Activated T-helper 17 cell treated with anti-CD3 and anti-CD28 coated beads, Interleukin-2, amount 50 U/mL, for 72 hours (primary cell): ENCODE measurements at places on chromosomes 11 and 22. TPM values are rescaled to one million over a fixed set of nuclear protein-coding genes. Genes with fewer than 3 reads are reported as not detected.

DNA sequence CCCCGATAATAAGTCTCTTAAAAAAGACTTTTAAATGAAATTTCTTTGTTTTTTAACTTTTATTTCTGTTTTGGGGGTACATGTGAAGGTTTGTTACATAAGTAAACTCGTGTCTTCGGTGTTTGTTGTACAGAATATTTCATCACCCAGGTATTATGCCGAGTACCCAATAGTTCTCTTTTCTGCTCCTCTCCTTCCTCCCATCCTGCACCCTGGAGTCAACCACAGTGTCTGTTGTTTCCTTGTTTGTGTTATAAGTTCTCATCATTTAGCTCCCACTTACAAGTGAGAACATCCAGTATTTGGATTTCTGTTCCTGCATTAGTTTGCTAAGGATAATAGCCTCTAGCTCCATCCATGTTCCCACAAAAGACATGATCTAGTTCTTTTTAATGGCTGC, 1.6 kb upstream of the GSTP1 start:
- no peak for ATAC-seq

- ATAC-seq = peak; percentile 70
These were observed 43.2 kb downstream of the PANX1 start for GRCh38 chr11:94171693-94172440.

GRCh38 chr11:15095736-15096228, 18.9 kb upstream of the INSC start:
- no peak for ATAC-seq

DNA sequence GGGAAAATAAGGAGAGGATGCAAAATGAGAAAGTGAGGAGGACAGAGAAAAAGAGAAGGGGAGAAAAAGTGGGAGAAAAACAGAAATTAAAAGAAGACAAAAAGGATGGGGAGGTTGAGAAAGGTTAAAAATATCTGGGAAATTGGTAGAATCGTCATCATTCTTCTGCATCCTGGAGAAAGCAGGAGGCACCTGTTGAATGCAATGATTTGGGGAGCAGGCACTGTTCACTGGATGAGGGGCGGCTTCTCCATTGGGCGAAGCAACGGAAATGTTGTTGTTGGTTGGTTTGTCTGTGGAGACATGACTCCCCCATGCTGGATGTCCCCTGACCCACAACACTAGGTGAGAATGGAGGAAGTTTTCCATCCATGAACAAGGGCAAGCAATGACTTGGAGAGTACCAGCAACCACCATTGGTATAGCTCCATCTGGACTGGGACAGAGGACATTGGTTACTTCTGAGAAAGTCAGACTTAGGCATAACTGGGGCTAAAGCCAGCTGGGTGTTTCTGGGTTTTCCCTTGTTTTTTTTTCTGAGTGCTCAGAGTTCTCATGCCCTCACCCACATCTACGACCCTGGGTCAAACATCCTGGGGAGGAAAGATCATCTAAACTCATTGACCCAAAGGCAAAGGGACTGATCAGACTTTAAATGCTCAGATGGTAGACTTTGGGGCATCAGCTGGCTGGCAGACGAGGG, 11.9 kb upstream of the CD44 start:
- peak; percentile 16 for ATAC-seq

GRCh38 chr11:126525216-126525615, 169.7 kb downstream of the ST3GAL4 start:
- no peak for ATAC-seq

DNA sequence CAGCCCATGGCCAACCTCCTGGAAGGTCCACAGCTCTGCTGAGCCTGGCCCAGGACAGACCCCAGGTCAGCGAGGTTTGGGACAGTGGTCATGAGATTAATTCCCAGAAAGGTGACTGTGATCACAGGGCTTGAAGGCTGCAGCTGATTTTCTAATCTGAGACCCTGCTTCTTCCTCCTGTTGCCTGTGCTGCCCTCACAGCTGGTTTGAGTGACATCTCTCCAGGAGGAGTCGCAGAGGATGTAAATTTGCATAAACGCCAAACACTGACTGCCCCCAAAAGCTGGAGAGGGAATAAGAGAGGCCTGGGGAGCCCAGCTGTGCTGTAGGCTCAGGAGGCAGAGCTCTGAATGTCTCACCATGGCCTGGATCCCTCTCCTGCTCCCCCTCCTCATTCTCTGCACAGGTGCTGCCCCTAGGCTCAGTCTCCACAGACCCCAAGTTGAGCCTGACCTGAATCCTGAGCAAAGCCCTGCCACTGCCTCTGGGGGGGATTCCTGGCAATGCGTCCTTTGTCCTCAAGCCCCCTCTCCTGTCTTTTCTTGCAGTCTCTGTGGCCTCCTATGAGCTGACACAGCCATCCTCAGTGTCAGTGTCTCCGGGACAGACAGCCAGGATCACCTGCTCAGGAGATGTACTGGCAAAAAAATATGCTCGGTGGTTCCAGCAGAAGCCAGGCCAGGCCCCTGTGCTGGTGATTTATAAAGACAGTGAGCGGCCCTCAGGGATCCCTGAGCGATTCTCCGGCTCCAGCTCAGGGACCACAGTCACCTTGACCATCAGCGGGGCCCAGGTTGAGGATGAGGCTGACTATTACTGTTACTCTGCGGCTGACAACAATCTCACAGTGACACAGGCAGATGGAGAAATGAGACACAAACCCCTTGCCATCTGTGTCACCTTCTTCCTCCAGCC, 23.8 kb downstream of the GGTLC2 start:
- ATAC-seq = no peak

DNA sequence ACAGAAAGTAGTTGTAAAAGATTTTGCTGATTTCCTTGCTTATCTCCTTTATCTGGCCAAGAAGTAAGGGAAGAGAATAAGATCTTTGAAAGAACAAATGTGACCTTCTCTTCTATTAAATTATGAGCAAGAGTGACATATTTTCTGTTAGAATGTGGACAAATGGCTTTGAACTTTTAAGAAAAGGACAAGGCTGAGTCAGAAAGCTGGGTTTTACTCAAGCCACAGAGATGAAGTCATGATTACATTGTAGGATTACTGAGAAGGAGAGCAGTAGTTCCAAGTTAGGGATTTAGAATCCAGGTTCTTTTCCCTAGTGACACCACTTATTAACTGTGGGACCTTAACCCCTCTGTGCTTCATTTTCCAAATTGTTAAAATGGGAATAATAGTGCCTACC, 13.5 kb downstream of the CCDC90B start:
- peak; percentile 65 for ATAC-seq

The SMIM35 gene
- total RNA-seq = not detected

The SMARCB1 gene
- total RNA-seq = 51.4 TPM

- ATAC-seq = peak; percentile 52
These were observed 40.2 kb upstream of the MTNR1B start for GRCh38 chr11:92929246-92929645.

The HTATIP2 gene
- 76.5 TPM for total RNA-seq

The ZFP91 gene
- total RNA-seq = 47.4 TPM

DNA sequence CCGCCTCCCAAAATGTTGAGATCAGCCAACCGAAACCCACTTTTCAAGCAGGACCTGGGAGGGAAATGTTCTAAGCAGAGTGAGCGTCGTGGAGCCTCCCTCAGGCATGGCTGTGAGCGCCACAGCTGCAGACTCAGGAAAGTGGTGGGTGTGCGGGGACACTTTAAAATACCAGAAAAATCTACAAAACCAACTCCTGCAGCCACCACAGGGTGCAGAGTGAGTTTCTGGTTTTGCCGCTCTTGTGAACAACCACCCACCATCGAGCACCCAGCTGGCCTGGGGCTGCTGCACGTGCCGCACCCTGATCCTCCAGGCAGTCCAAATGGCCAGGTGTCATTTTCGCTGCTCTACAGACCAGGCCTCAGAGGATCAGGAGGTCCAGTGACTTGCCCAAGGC, 46.9 kb downstream of the CELSR1 start:
- ATAC-seq = no peak

DNA sequence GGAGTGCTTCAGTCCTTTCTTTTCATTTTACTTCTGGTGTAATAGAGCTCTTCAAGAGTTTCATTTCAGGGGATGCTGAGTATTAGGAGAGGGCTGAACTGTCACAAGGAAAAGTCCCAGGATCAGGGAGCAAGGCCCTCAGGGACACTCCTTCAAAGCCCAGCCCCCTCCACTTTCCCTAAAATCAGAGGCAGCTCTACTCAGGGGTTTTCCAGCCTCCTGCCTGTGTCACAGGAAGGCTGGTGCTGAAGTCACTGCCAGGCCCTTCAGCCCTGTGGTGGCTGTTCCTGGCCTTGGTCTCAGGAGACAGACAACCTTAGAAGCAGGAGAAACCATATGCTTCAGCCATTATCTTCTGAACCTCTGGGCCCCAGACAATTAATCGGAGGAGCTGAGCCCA, 36.4 kb upstream of the KIRREL3 start:
- no peak for ATAC-seq

- ATAC-seq = no peak
These were observed 31.2 kb downstream of the RRP8 start for GRCh38 chr11:6572215-6572614.

GRCh38 chr11:70328556-70328955, 58.1 kb downstream of the PPFIA1 start:
- ATAC-seq = no peak

- peak; percentile 70 for ATAC-seq
These were observed 16.6 kb upstream of the SPTBN2 start for GRCh38 chr11:66745356-66746235.

DNA sequence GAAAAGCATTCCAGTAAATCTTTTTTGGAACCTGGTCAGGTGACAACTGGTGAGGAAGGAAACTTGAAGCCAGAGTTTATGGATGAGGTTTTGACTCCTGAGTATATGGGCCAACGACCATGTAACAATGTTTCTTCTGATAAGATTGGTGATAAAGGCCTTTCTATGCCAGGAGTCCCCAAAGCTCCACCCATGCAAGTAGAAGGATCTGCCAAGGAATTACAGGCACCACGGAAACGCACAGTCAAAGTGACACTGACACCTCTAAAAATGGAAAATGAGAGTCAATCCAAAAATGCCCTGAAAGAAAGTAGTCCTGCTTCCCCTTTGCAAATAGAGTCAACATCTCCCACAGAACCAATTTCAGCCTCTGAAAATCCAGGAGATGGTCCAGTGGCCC, 24.1 kb upstream of the TTC36 start:
- no peak for ATAC-seq

GRCh38 chr11:1834779-1835670, at the start of gene SYT8:
Gene SYT8 (plus strand): TSS chr11:1834990. CDS start chr11:1835106, 116 bp downstream.
- no peak for ATAC-seq

- no peak for ATAC-seq
These were observed 138.2 kb downstream of the FBXO7 start for GRCh38 chr22:32612834-32613233.

The UPK3A gene
- not detected for total RNA-seq

DNA sequence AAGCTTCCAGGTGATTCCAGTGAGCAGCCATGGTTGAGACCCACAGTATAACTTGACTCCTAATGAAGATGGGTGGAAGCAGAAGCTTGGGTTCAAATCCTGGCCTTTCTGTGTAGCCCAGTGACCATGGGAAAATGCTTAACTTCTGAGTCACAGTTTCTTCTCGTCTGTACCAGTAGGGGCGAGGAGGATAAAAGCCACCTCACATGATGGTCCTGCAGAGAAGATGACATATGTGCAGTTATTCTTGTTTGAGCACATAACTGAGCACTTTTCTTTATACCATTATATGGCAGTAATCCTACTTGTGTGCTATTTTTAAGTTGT, 4.9 kb downstream of the TMEM109 start:
- ATAC-seq = no peak
